ENCODE measurements at places on chromosomes 1 and 21. TPM values are rescaled to one million over a fixed set of nuclear protein-coding genes. Genes with fewer than 3 reads are reported as not detected.

GRCh38 chr1:232273011-232273410 is 356.9 kb downstream of the SIPA1L2 start:
- peaks cover 8% of the 10 kb centered on the region for H3K4me1 ChIP-seq
- H3K27ac ChIP-seq: no peak overlapping the region
- DNase-seq: no peak
- H3K36me3 ChIP-seq: no peaks in the 10 kb centered on the region

DNA sequence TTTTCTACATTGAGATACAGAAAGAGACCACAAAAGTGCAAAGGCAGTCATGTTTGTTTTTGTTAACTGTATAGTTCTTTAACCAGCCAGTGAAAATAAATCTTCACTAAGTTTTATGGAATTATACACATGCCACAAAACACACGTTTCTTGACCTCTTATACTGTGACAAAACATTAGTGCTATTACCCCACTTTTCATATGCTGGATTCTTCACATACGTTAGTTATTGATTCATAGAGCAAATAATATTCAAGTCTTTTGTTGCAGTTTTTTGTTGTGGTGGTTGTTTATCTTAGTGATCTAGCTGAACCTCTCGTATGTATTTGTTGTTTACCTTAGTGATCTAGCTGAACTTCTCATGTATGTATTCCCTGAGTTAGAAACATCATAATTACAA is 28.0 kb downstream of the LYPLAL1 start:
- no peaks in the 10 kb centered on the region for H3K27me3 ChIP-seq
- no peak for DNase-seq
- H3K27ac ChIP-seq: no peak overlapping the region
- peaks cover 10% of the 10 kb centered on the region for H3K36me3 ChIP-seq
- H3K4me1 ChIP-seq: no peaks in the 10 kb centered on the region
- no peak overlapping the region for H3K4me3 ChIP-seq

DNA sequence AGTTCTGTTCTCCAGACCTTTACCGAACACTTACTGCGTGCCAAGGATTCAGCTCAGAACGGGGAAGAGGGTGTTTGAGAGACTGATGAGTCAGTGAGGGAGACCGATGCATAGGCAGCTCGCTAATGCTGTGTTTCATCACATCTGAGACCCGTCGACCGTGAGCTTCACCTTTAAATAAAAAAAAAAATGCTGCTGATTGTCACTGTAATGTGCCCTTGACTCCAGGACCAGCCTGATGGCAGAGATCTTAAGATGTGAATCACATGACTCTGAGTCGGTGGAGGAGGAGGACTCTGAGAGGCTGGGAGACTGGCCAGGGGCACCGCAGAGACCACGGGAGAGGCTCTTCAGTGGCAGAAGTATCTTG is 28.8 kb downstream of the SPSB1 start:
- no peak for DNase-seq
- peaks cover 97% of the 10 kb centered on the region for H3K4me1 ChIP-seq
- H3K4me3 ChIP-seq: no peak overlapping the region
- no peaks in the 10 kb centered on the region for H3K27me3 ChIP-seq

DNA sequence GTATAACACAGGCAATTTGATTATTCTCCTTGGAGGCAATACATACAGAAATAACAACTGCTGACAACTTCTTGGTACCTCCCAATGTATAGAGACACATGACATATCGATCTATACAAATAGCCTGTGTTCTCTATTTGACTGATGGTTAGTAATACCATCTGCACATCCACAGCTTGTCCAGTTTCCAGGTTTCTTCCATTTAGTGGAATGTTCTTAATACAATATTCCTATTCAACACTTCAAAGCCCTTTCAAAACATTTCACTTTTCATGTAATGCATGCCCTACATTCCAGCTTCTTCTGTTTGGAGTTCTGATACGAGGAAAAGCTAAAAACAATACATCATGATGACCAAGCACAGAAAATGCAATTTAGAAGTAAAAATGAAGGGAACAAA is 37.0 kb upstream of the GORAB start:
- H3K27me3 ChIP-seq: no peaks in the 10 kb centered on the region
- DNase-seq: no peak
- no peaks in the 10 kb centered on the region for H3K36me3 ChIP-seq
- no peak overlapping the region for H3K27ac ChIP-seq
- H3K4me3 ChIP-seq: no peak overlapping the region

DNA sequence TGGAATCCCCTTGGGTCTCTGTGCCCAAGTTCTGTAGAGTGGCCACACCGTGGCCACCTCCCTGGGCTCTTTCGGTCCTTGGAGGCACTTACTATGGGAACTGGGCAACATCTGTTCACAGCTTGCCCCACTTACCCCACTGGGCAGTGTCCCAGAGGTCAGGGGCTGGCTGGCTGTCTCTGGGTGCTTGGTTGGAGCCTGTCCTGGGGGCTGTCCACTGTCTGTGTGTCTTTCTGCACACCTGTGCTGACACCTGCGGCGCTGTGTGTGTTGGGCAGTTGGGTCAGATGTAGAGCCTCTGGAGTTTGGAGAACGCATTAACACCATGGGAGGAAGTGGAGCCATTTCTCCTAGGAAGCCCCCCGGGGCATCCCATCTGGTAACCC is 1.3 kb upstream of the TMEM54 start:
- DNase-seq: no peak
- H3K36me3 ChIP-seq: no peaks in the 10 kb centered on the region
- H3K4me1 ChIP-seq: peaks cover 18% of the 10 kb centered on the region
- H3K27me3 ChIP-seq: peaks cover 30% of the 10 kb centered on the region
- H3K27ac ChIP-seq: peak overlapping the region; percentile 86

DNA sequence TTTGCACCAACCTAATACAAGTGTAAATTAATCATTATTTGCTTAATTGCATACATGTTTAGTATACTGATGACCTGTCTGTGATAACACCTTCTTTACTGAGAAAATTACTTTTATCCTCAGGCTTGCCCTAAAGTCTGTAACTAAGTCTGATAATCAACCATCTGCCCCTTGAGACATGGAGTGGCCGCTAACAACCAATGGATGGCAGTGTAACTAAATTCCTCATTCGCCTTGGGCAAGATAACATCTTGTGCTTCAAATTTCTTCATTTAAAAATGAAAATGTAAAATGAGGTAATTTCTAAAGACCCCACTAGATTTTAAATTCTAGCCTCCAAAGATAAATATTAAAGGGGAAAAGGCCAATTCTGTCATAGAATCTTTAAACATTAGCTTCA is 85.1 kb downstream of the ENAH start:
- H3K36me3 ChIP-seq: no peaks in the 10 kb centered on the region
- peaks cover 50% of the 10 kb centered on the region for H3K4me1 ChIP-seq
- no peak overlapping the region for H3K4me3 ChIP-seq
- no peak overlapping the region for H3K27ac ChIP-seq
- DNase-seq: no peak

DNA sequence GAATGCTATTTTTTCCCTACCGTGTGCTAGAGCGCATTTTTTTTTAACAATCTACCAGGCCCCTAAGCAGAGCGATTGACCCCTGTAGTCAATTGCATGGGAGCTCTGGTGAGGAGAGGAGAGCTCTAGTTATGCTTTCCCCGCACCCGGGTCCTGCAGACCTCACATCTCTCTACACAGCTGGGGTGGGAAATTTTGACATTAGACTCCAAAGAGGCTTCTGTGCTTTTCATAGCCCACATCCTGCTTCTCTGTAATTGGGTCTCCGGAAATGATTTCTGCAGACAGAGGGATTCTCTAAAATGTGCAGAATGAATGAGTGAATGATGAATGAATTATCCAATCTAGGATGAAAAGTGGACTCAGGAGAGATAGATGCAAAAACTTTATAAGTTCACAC is 41.5 kb upstream of the DUSP10 start:
- H3K4me1 ChIP-seq: no peaks in the 10 kb centered on the region
- no peak overlapping the region for H3K27ac ChIP-seq
- no peaks in the 10 kb centered on the region for H3K36me3 ChIP-seq
- DNase-seq: no peak
- no peak overlapping the region for H3K4me3 ChIP-seq

DNA sequence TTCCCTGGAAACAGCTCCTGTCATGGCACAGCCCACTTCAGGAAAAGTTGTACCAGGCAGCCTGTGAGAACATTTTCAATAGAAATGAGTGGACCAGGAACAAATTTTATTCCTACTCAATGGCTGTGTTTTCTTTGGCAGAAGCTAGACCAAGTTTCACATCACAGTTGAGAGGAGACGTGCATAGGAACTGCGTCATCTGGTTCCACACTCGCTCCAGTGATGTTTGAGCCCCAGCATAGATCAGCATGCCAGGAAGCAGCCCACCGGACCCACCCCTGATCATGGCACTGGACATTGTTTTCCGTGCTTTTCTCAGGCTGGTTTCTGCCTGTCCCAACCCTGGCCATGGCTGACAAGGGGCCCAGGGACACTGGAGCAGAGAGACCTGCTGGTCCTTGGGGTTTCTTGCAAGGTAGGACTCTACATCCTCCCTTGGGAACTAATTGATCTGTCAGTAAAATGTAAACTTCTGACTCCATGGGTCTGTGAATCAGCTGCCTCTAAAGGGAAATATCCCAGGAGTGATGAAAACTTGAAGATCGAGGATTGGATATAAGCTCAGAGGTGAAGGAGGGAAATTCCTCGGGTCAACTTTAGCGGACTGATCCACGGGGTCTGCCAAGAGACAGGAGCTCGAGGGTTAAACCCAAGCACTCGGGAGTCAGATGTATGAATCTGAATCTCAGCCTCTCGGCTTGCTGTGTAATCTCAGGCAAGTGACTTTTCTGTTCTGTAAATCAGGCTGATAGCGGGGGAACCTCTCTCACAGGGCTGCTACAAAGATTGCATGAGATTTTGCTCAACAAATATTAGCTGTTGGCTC is 35.7 kb downstream of the NEK2 start:
- no peaks in the 10 kb centered on the region for H3K36me3 ChIP-seq
- no peak for DNase-seq
- H3K27me3 ChIP-seq: no peaks in the 10 kb centered on the region

- H3K4me1 ChIP-seq: peaks cover 5% of the 10 kb centered on the region
- H3K27me3 ChIP-seq: no peaks in the 10 kb centered on the region
- no peak overlapping the region for H3K4me3 ChIP-seq
- H3K27ac ChIP-seq: peak overlapping the region; percentile 74
Measured at GRCh38 chr1:155105604-155106011, 22.1 kb upstream of the EFNA1 start.

GRCh38 chr21:44365967-44366585 is 12.7 kb downstream of the TRPM2 start:
- H3K4me3 ChIP-seq: no peak overlapping the region
- H3K27ac ChIP-seq: no peak overlapping the region
- no peaks in the 10 kb centered on the region for H3K27me3 ChIP-seq
- DNase-seq: no peak

DNA sequence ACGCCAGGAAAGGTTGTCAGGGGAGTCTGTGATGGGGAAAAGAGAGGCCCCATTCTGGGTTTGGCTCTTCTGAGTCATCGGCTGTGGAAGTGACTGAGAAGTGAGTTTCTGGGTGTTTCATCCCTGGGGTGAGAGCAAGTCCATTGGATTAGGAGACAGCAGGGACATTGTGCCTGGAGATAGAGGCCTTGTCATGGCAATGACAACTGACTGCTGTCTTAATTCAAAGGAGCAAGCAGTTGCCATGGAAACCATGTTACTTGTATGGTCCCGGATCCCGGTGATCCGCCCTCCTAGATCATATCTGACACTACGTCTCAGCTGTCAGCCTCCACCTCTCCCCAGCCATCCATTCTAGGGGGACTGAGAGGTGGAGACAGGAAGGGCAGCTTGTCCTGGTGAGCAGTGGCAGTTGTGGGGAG is 34.4 kb downstream of the KIAA0040 start:
- H3K27ac ChIP-seq: no peak overlapping the region
- H3K36me3 ChIP-seq: peaks cover 51% of the 10 kb centered on the region
- peaks cover 4% of the 10 kb centered on the region for H3K4me1 ChIP-seq
- peaks cover 10% of the 10 kb centered on the region for H3K27me3 ChIP-seq
- DNase-seq: no peak

The SERTAD4 gene
- total RNA-seq: 1.9 TPM

The SLAMF6 gene
- total RNA-seq: not detected

The NEGR1 gene
- 13.4 TPM for total RNA-seq

Measured in stomach (tissue), 19 donors.